ENCODE measurements at places on chromosomes 5 and 9.

DNA sequence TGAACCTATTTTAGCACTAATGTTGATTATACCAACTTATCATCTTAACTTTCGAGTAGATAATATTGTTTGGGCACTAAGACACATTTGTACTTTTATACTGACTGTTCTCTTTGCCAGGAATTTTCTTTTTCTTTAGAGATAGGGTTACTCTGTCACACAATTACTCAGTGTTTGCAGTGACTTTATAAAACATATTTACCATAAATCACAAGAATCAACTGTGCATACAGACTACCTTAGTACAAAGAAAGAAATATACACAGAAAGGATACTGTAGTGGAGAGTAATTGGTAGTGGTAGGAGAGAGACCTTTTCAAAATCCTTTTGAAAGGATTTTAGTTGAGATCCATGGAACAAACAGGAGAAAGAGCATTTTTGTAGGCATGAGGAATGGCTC, 40.3 kb downstream of the KIAA1958 start:
- no peak for DNase-seq

DNA sequence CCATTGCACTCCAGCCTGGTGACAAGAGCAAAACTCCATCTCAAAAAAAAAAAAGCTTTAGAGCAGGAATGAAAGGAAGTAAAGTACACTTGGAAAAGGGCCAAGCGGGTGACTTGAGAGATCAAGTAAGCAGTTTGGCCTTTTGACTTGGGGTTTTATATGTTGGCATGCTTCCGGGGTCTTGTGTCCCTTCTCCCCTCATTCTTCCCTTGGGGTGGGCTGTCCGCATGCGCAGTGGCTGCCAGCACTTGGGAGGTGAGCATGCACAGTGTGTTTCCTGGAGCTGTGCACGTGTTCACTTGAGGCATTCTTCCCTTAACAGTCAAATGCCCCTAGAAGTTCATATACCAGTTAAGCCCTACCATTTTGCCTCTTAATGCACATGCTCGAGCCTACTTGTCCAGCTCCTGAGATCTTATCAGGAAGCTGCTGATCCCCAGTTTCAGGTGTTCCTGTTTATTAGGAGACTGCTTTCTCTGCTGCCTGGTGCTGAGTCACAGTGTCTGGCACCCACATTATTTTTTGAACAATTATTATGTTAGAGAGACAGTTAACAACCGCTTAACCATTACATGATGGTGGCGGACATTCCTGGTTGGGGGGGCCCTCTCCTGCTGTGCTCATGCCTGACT, 32.6 kb upstream of the PRRC2B start:
- no peak for DNase-seq

GRCh38 chr9:95876595-95876994, 1.1 kb downstream of the ERCC6L2 start:
- DNase-seq, result no peak

DNA sequence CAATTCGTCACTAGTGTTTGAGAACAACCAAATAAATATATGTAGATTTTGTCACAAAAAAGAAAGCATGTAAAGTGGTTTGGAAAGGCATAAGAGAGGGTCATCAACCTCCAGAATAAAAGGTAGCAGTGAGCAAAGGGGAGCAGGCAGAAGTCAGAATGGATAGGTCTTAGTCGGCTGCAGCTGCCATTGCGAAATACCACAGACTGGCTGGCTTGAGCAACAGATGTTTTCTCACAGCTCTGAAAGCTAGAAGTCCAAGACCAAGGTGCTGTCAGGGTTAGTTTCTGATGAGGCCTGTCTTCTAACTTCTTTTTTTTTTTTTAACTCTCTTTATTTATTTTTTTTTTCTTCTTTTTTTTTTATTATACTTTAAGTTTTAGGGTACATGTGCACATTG, 208.1 kb upstream of the PIK3R1 start:
- no peak for DNase-seq

DNA sequence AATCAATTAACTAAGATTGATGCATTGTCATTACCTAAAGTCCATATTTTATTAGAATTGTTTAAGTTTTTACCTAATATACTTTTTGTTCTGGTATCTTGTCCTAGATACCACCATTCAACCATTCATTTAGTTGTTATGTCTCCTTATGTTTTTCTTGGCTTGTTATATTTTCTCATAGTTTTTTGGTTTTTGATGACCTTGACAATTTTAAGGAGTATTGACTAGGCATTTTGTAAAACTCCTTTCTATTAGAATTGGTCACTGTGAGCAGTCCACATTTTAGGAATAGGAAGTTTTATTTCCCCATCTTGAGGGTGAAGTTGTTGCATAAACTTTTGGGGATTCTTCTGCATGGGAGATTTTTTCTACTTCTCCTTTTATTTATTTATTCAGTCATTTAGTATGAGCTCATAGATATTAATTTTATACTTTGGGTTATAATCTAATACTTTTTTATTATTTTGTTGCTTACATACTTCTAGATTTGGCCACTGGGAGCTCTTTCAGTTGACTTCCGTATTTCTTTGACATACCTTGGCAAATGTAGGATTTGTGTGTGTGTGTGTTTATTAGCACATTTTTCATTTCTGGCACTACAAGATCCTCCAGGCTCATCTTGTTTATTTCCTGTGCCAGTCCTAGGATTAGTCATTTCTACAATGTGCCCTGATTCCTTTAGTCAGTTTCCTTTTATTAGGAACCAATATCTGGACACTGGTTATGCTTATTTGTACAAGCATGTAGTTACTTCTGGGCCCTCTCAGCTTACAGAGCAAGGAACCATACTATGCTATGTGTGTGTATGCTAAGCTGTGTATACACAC, 134.9 kb upstream of the CDKN2B start:
- no peak for DNase-seq

- DNase-seq, result no peak
These were observed 150.4 kb upstream of the ERCC6L2 start for GRCh38 chr9:95725045-95725444.

- DNase-seq, result no peak
These were observed 188.7 kb upstream of the RAI14 start for GRCh38 chr5:34467436-34467835.

- no peak for DNase-seq
These were observed 173.2 kb downstream of the ZSWIM6 start for GRCh38 chr5:61505281-61505680.

GRCh38 chr9:136793086-136793946, 2.2 kb downstream of the TMEM141 start:
- no peak for DNase-seq

GRCh38 chr5:124935065-124935464, 188.6 kb upstream of the ZNF608 start:
- DNase-seq, result no peak

DNA sequence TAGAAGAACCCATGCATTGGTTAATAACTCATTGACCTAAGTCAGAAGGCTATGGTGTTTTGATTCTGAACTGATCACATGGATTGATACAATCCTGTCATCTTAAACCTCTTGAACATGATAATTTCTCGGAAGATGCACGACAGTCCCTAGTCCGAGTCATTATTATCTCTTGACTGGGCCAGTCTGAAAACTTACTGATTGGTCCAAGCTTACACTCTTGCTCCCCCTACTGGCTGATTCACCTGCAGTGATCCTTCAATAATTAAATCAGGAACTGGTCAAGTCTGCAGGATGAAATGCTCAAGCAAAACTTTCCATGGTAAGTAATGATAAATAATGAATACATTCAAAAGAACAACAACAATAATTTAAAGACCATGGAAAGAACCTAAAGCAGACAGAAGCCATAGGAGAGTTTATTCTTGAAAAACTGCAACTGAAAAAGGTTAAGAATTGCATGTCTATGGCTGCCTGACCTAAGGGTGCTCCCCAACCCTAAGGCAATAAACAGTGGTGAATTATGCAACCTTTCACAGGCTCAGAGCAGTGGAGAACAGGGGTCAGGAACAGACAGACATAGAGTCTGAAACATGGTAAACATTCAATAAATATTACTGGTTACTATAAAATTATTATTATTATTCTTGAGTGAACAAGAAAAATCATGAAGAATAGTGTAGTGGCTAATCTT, 79.3 kb downstream of the BRINP1 start:
- DNase-seq, result no peak

DNA sequence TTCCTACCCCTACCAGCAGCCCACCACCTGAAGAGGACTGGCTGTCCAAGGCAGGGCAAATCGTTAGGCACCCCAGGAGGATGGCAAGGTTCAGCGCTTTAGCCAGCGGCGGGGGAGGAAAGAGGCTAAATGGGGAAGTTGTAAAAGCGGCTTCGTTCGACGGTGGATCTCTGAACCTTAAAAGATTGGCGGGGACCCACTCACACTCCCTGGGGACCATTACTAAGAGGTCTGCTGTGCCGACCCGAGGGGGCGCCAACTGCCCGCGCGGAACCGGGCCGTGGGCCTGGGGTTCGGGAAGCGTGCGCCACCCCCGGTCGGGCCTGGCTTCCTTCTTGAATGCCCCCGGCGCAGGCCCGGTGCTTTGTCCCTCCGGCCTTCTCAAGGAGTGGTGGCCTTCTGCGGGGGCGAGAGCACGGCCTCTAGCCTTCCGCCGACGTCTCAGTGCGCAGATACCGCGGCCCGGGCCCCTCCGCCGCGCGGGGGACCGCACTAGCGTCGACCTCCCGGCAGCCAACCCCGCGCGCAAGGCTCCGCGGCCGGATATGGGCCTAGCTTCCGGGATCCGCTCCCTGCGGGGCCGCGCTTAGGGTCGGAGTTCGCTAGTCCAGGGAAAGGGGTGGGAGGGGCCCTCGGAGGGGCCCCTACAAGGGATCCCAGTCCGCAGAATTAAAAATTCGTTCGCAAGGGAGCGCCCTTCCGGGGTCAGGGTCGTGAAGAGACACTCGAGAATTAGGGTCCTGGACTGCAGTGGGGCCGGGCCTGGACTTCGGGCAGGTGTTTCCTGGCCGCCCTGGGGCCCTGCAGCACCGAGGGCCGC, 10.5 kb downstream of the NR2F1-AS1 start:
- no peak for DNase-seq

- DNase-seq, result no peak
These were observed 648.7 kb upstream of the CDH18 start for GRCh38 chr5:20636686-20637085.

DNA sequence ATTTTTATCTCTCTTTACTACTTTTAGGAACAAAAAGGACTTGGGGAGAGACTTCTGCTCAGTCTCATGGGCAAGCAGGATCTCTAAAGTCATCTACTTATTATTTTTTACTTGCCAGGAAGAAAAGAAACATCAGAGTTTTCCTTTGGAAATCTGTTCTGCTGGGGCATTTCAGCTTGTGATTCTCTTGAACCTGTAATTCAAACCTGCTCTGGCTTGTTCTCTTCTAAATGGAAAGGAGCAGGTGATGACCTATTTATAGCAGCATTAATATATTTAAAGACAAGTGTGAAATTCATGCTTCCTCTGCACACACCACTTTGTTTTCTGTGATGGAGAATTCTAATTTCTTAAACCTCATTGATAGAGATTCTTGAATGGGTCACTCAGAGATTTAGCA, 2.0 kb downstream of the ADCY2 start:
- no peak for DNase-seq

DNA sequence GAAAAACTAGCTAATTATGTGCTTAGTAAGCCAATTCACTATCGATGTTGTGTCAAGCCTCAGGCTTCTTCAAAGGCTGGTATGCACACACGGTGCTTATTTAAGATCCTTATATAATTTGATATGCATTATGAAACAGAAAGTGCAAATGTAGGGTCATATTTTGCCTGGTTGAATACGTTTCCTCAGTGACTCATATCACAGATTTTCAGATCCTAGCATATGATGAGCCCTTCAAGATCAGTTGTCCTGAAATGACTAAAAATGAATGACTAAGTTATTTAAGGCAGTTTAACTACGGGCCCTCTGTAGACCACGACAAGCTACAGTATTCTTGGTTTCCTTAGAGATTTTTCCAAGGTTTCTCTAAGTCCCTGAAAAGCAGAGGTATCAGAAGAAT, 778.3 kb downstream of the PRELID2 start:
- no peak for DNase-seq

Measured in brain pericyte (primary cell).